ENCODE measurements at places on chromosomes 7 and 10.

DNA sequence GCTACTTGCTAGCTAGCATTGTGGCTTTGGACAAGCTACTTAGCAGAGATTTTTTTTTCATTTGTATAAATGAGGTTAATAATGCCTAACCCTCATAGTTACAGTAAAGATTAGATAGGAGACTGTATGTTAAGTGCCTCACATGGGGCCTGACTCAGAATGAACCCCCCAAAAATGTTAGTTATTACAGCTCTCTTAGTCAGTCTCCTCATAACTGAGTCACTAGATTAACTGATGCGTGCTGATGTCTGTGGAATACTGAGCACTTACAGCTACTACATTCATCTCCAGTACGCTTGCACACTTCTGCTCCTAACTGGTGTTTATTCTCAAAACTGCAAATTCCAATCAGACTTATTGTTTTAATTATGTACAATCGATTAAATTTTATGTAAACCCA lies 315.3 kb downstream of the SNX13 start:
- no peak overlapping the region for H3K4me3 ChIP-seq
- H3K36me3 ChIP-seq, result no peaks in the 10 kb centered on the region
- no peaks in the 10 kb centered on the region for H3K4me1 ChIP-seq
- H3K27ac ChIP-seq, result no peak overlapping the region
- DNase-seq, result no peak
- H3K27me3 ChIP-seq, result no peaks in the 10 kb centered on the region

DNA sequence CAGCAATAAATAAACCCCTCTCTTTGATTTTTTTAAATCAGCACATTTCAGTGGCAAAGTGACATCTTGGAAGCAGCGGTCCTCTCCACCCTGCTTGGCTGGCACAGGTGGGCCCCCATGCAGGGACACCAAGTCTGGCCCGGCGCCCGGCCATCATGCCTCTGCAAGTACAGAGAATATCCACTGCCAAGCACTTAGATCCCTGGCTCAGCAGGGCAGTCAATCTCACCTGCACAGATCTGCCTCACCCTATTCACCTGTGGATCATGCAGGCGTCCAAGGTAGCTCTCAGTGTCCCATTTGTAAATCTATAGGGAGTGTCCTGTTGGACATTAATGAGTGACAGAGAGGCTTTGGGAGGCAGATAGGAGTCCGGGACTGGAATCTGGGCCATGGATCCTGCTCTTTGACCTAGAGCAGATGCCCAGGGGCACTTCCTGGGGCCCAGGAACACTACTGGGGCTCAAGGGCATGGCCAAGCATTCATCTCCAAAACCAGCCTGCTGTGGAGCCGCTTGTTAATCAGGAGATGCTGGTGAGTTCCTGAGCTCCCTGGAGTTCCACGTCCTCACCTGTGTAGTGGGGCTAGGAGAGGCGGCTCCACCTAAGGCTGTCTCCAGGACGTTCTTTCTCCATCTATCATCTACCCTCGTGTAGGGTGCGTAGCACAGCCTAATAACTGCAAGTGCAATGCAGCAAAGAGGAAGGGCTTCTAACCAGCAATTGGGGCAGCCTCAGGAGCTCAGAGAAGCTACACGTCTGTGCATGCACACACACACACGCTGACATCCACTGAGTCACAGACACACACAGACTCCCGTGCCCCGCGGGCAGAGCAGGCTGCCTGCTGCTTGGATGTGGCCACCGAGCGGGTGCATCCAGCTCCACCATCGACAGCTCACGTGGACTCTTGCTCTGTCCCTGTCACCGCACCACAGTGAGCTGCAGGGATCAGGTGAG lies 123.6 kb downstream of the OAT start:
- H3K27me3 ChIP-seq, result no peaks in the 10 kb centered on the region
- no peak overlapping the region for H3K27ac ChIP-seq
- H3K36me3 ChIP-seq, result no peaks in the 10 kb centered on the region
- no peak overlapping the region for H3K4me3 ChIP-seq
- H3K4me1 ChIP-seq, result no peaks in the 10 kb centered on the region

- H3K36me3 ChIP-seq, result peaks cover 13% of the 10 kb centered on the region
- no peaks in the 10 kb centered on the region for H3K27me3 ChIP-seq
- no peak overlapping the region for H3K4me3 ChIP-seq
- DNase-seq, result no peak
- no peak overlapping the region for H3K27ac ChIP-seq
These were observed 120.9 kb upstream of the KAT6B start for GRCh38 chr10:74705358-74705980.

DNA sequence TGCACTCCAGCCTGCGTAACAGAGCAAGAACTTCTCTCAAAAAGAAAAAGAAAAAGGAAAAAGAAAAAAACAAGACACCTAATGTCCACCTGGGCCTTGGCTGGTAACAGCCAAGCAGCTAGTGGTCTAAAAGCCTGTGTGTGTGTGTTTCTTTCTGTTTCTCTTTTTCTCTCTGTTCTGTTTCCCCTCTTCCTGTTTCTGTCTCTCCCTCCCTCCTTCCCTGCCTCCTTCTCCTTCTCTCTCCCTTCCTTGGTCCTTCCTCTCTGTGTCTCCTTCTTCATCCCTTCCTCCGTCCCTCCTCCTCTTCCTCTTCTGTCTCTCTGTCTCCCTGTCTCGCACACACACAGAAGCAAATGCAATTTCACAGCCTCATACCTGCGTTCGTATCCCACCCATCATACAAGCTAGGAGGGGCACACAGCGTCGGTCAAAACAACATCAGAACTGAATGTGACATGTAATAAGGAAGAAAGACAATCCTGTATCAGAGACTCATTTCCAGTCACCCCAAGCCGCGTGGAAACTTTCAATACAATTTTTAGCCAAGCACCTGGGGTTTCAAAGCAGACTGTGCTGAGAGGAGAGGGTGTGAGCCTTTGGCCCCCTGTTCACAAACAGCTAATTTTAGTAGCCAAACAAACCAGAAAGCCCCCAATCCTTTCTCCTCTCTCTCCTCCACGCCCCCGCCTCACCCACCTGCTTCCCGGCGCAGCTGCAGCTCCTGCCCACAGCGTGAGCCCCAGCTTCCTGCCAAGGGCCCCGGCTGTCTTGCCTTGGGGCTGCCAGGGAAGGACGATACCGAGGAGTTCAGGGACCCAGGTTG lies 50.2 kb upstream of the GNA12 start:
- peak overlapping the region; percentile 42 for H3K4me3 ChIP-seq
- H3K36me3 ChIP-seq, result no peaks in the 10 kb centered on the region
- H3K27me3 ChIP-seq, result no peaks in the 10 kb centered on the region

GRCh38 chr7:30625283-30625682 lies 30.6 kb downstream of the GARS1 start:
- DNase-seq, result no peak
- H3K27ac ChIP-seq, result no peak overlapping the region
- no peak overlapping the region for H3K4me3 ChIP-seq

GRCh38 chr10:103915796-103916195 lies 2.2 kb downstream of the STN1 start:
- peak overlapping the region; percentile 58 for H3K27ac ChIP-seq
- H3K4me1 ChIP-seq, result peaks cover 70% of the 10 kb centered on the region
- peak; percentile 75 for DNase-seq
- H3K4me3 ChIP-seq, result peak overlapping the region; percentile 83
- H3K36me3 ChIP-seq, result peaks cover 7% of the 10 kb centered on the region

- no peak for DNase-seq
- H3K36me3 ChIP-seq, result no peaks in the 10 kb centered on the region
- H3K4me1 ChIP-seq, result peaks cover 12% of the 10 kb centered on the region
- peaks cover 51% of the 10 kb centered on the region for H3K27me3 ChIP-seq
- peak within 1 kb of the TSS; percentile 31 for H3K4me3 ChIP-seq
- H3K27ac ChIP-seq, result no peak within 1 kb of the TSS
These were observed at the start of gene ATRNL1 for GRCh38 chr10:115093286-115093775. Gene ATRNL1, plus strand, starts transcription at chr10:115093365. Its CDS starts 386 bp downstream, at chr10:115093751.

- H3K27me3 ChIP-seq, result no peaks in the 10 kb centered on the region
- H3K27ac ChIP-seq, result no peak overlapping the region
- H3K36me3 ChIP-seq, result no peaks in the 10 kb centered on the region
- no peak overlapping the region for H3K4me3 ChIP-seq
- DNase-seq, result no peak
These were observed 197.7 kb downstream of the SNX10 start for GRCh38 chr7:26489391-26489790.

DNA sequence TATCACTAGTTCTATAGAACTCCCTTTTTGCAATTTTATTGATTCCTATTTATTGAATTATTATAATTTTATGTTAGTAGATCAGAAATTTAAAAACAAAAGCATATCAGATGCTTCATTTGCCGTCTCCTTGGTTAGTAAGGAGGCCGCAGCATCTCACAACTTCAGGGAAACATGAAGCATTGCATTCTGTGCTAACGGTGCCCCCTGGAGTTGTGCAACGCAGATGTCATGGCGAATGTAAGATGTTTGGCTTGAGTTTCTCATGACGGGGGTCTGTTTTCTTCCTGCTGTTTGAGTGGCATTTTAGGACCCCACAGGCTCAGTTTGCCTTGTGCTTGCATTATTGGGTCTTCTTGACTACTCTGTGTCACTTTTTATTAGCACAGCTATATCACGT lies 124.8 kb downstream of the CNNM2 start:
- H3K27ac ChIP-seq, result no peak overlapping the region
- no peaks in the 10 kb centered on the region for H3K27me3 ChIP-seq
- no peak for DNase-seq
- H3K36me3 ChIP-seq, result no peaks in the 10 kb centered on the region

DNA sequence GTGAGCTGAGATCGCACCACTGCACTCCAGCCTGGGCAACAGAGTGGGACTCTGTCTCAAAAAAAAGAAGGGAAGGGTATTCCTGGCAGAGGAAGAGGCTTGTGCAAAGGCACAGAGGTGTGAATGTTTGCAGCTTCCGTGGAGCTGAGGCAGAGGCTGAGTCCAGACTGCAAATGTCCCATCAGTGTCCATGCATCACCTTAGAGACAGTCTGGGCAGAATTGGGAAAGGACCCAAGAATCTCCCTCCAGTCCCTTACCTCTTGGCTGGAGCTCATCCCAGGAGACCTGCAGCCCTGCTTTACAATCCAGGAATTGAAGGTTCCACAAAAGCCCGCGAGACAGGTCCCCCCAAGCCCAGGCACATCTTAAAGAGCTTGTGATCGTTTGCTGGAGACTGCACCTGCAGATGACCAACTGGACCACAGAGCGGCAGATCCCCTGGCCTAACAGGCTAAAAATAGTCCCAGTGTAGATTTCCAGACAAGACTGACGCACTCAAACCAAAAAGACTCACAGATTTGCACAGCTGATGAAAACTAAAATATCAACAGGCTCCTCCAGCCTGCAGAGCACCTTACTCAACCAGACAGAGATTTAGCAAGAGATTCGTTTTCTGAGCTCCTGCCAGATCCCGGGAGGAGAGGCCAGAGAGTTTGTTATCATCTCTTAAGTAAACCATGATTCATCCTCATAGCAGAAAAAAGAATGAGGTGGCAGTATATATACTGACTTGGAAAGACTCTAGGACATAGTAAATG lies 22.9 kb upstream of the NANOS1 start:
- no peak overlapping the region for H3K4me3 ChIP-seq
- no peaks in the 10 kb centered on the region for H3K4me1 ChIP-seq
- H3K27ac ChIP-seq, result no peak overlapping the region
- H3K27me3 ChIP-seq, result peaks cover 3% of the 10 kb centered on the region
- DNase-seq, result no peak

GRCh38 chr10:110368002-110368401 lies 63.3 kb upstream of the SMNDC1 start:
- no peaks in the 10 kb centered on the region for H3K36me3 ChIP-seq
- no peak overlapping the region for H3K4me3 ChIP-seq
- peaks cover 20% of the 10 kb centered on the region for H3K4me1 ChIP-seq
- DNase-seq, result no peak
- no peak overlapping the region for H3K27ac ChIP-seq
- H3K27me3 ChIP-seq, result no peaks in the 10 kb centered on the region
